ENCODE measurements at places on chromosomes 16 and 17.

- DNase-seq, result no peak
These were observed 25.1 kb downstream of the SMARCE1 start for GRCh38 chr17:40622509-40622928.

DNA sequence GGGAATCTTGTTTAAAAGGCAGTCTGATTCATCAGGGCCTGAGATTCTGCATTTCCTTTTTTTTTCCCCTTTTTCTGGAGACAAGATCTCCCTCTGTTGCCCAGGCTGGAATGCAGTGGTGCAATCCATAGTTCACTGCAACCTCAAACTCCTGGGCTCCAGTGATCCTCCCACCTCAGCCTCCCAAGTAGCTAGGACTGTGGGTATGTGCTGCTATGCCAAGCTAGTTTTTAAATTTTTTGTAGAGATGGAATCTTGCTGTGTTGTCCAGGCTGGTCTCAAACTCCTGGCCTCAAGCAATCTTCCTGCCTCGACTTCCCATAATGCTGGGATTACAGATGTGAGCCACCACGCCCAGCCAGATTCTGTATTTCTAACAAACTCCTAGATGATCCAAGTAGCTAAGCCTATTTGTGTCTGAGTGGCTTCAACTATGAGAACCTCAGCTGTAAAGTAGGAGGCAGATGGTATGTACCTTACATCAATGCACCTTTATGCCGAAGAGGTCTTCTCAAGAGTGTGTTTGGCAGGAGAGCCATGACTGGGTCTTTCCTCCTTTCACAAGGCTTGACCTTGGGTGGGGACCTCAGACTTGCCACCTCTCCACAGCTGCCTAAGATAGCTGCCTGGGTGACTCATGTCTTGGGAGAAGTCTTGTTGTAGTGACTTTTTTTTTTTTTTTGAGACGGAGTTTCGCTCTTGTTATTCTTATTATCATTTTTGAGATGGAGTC lies 10.9 kb downstream of the LDAF1 start:
- peak; percentile 28 for DNase-seq

DNA sequence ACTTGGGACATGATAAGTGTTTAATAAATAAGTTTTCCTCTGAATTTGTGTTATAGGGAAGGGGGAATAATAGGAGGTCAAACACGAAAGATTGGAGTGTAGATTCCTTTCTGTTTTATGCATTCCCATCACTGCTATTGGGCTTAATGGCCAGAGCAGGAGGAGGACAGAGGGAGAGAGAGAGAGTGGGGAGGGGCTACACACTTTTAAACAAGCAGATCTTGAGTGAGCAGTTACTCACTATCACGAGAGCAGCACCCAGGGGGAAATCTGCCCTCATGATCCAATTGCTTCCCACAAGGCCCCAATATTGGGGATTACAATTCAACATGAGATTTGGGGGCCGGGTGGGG lies 505.0 kb downstream of the GRIN2A start:
- DNase-seq, result no peak

GRCh38 chr17:73742948-73743381 lies 98.7 kb upstream of the SDK2 start:
- no peak for DNase-seq

DNA sequence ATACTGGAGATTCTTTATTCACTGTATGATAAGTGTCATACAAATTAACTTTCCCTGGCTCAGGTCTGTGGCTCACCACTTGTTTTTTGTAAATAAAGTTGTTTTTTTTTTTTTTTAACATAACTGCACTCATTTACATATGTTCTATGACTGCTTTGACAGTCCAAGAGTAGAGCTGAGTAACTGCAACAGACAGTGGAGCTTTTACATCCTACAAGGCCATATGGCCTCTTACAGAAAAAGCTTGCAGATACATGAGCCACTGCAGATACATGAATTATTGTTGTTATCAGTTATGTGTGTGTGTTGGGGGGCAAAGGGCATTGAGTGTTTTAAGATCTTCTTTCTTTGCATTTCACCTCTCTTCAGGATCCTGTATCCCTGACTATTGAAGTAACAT lies 311.7 kb downstream of the BCAS3 start:
- no peak for DNase-seq

GRCh38 chr17:34899643-34900291 lies 61.5 kb downstream of the CCT6B start:
- no peak for DNase-seq

DNA sequence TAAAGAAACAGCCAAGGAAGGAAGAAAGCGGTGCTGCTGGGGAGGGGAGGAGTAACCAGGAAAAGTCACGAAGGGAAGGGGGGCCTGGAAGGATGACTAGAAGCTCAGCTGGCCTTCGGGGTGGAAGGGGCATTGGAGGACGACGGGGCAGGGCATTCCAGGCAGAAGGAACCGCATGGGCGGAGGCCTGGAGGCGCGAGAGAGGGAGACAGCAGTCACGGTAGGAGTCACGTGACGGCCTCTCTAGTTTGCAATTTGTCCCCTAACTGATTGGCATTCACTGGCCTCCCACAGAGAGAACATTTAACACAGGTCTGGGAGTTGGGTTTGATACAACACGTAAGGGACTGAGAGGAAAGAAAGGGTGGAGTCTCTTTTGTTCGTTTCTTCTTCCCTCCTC lies 63.9 kb downstream of the RTN4RL1 start:
- DNase-seq, result no peak

Data from AG08396 (cell line).